ENCODE measurements at places on chromosomes 12 and 14. TPM values are rescaled to one million over a fixed set of nuclear protein-coding genes. Genes with fewer than 3 reads are reported as not detected.

The NR2C1 gene
- total RNA-seq = 49.3 TPM

The POC1B gene
- total RNA-seq = 49.1 TPM

The CLEC4D gene
- 10.9 TPM for total RNA-seq

The ADCK1 gene
- 1.4 TPM for total RNA-seq

The TEX52 gene
- total RNA-seq = not detected

The TSPAN19 gene
- not detected for total RNA-seq

The GUCY2C gene
- not detected for total RNA-seq

The SCAF11 gene
- 298 TPM for total RNA-seq

The NID2 gene
- 0.31 TPM for total RNA-seq

The IRAK4 gene
- total RNA-seq = 49.8 TPM

The RNF41 gene
- total RNA-seq = 34.3 TPM

The CD163L1 gene
- total RNA-seq = 0.63 TPM
